ENCODE measurements at places on chromosomes 4 and X.

GRCh38 chrX:94831364-94831763, 1157.4 kb downstream of the FAM133A start:
- H3K36me3 ChIP-seq: no peaks in the 10 kb centered on the region
- no peak for DNase-seq
- no peaks in the 10 kb centered on the region for H3K27me3 ChIP-seq
- no peak overlapping the region for H3K27ac ChIP-seq
- no peaks in the 10 kb centered on the region for H3K4me1 ChIP-seq

DNA sequence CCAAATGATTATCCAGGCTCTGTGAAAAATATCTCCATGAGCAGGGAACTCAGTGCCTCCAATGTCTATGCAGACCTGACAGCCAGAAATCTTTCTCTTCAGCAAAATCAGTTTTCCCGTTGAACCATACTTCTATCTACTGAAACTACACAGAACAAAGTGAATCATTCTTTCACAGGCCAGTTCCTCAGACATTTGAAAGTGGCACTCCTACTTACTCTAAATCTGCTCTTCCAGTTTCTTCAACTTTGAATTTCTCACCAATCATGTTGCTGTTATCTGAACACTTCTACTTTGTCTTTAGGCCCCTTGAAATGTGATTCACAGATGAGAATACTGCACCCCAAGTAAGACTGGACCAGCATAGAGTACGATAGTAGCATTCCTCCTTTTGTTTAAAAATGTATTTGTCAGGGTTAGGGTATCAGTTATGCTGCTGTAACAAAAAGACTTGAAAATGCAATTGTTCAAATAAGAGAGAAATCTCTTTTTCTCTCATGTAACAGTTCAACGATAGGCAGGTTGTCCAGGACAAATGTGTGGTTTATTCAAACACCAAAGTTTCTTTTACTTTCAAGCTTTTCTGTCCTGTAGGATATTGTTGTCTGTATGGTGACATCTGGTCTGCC, 210.6 kb upstream of the KLF3 start:
- no peak for DNase-seq
- no peak overlapping the region for H3K4me3 ChIP-seq
- no peak overlapping the region for H3K27ac ChIP-seq
- no peaks in the 10 kb centered on the region for H3K36me3 ChIP-seq

DNA sequence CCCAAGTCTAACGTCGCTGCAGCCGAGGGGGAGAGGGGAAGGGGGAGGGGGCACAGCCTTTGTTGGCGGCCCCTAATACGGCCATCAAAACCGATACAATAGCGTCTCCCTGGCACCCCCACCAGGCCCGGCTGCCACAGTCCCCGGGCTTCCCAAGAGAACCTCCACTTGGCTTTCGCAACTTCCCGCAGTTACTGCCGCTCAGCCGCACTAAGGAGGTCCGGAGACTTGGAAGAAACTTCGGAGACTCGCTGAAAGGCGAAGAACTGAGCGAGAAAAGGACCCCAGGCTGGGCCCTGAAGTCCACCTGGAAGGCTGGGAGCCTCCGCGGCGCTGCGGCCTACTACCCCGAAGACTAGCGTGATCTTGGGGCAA, 2.8 kb downstream of the NKX6-1 start:
- no peak overlapping the region for H3K27ac ChIP-seq
- DNase-seq: no peak
- H3K4me1 ChIP-seq: peaks cover 25% of the 10 kb centered on the region
- H3K27me3 ChIP-seq: peaks cover 78% of the 10 kb centered on the region
- H3K4me3 ChIP-seq: no peak overlapping the region

DNA sequence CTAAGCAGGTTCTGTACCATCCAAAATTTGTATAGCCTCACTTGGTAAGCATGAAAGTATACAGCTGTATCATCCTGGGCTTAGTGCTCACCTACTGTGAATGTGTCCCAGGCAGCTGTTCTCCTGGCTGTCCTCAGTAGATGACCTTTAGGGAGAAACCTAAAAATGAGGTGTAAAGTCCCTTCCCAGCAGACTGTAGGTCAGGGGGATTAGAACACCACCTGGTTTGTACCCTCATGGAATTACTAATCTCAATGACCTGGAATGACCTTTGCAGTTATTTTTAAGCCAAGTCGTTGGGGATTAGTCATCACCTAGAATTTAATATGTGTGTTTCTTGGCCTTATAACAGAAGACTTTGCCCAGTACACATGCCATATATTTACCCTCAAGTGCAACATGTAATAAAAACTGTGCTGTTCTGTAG, 39.1 kb upstream of the MBTPS2 start:
- H3K27ac ChIP-seq: no peak overlapping the region
- no peaks in the 10 kb centered on the region for H3K27me3 ChIP-seq
- H3K4me3 ChIP-seq: no peak overlapping the region
- H3K4me1 ChIP-seq: no peaks in the 10 kb centered on the region

GRCh38 chr4:82715731-82716617, 82.6 kb downstream of the SCD5 start:
- no peak overlapping the region for H3K4me3 ChIP-seq
- no peaks in the 10 kb centered on the region for H3K36me3 ChIP-seq
- no peak for DNase-seq
- no peaks in the 10 kb centered on the region for H3K27me3 ChIP-seq
- H3K4me1 ChIP-seq: no peaks in the 10 kb centered on the region
- H3K27ac ChIP-seq: no peak overlapping the region
